T-helper 9 cell (primary cell): ENCODE measurements at places on chromosomes 2 and 18.

- no peak for DNase-seq
These were observed 15.8 kb upstream of the ATOH8 start for GRCh38 chr2:85737961-85738360.

DNA sequence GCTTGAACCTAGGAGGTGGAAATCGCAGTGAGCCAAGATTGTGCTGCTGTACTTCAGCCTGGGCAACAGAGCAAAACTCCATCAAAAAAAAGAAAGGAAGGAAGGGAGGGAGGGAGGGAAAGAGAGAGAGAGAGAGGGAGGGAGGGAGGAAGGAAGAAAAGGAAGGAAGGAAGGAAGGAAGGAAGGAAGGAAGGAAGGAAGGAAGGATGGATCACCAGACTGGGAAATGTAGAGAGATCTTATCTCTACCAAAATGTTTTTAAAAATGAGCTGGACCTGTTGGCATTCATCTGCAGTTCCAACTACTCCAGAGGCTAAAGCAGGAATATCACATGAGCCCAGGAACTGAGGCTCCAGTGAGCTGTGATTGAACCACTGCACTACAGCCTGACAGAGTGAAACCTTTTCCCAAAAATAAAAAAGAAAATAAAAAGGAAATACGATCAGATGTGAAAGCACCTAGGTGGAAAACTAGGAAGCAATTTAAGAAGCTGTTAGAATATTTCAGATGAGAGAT is 239.4 kb downstream of the CDH7 start:
- DNase-seq, result no peak

GRCh38 chr18:22974001-22974400 is 40.9 kb downstream of the RBBP8 start:
- no peak for DNase-seq

- DNase-seq, result no peak
These were observed 71.3 kb upstream of the PID1 start for GRCh38 chr2:229342376-229342775.

DNA sequence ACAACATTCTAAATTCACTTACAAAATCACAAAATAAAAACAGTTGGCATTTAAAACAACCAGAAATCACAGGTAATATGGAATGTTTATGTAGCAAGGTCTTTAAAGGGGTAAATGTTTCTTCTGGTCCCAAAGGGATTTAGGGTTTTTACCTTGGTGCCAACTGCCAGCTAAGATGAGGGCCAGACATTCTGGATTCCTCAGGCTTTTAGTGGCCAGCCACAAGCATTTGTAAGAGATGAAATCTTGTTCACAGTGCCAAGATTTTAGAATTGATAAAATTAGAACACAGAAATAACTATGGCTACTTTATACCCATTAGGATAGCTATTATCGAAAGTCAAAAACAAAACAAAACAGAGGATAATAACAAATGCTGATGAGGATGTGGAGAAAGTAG is 60.4 kb upstream of the CDKL4 start:
- DNase-seq, result no peak

DNA sequence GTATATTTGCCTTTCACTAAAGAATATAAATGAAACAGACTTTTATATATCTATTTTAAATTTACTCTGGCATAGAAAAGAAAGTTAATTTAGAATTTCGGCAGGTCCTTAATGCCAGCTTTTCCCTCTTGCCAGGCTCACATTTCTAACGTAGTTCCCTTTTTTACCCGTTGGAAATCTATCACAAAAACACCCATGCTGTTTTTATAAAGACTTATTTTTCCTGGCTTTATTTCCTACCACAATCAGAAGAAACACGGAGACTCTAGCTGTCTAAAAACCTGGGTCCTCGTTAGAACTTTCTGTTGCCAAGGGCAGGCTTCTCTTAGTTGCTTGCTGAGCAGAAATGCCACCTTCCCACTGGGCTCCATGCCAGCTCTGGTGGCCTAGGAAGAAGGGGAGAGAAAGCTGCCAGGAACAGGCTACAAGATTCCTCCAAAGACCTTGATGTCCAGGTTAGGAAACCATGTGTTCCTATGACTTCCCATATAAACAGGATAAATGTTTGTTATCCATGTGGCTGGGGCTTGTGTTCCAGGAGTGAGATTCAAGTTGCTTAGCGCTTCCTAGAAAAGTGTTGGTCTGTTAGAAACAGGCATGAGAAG is 17.8 kb upstream of the TMEM18 start:
- DNase-seq, result no peak

- DNase-seq, result no peak
These were observed 60.4 kb downstream of the DYSF start for GRCh38 chr2:71513721-71514120.

GRCh38 chr2:26986576-26986975 is 16.1 kb downstream of the MAPRE3 start:
- DNase-seq, result no peak

GRCh38 chr2:20661421-20662307 is 5.3 kb upstream of the GDF7 start:
- peak; percentile 49 for DNase-seq

DNA sequence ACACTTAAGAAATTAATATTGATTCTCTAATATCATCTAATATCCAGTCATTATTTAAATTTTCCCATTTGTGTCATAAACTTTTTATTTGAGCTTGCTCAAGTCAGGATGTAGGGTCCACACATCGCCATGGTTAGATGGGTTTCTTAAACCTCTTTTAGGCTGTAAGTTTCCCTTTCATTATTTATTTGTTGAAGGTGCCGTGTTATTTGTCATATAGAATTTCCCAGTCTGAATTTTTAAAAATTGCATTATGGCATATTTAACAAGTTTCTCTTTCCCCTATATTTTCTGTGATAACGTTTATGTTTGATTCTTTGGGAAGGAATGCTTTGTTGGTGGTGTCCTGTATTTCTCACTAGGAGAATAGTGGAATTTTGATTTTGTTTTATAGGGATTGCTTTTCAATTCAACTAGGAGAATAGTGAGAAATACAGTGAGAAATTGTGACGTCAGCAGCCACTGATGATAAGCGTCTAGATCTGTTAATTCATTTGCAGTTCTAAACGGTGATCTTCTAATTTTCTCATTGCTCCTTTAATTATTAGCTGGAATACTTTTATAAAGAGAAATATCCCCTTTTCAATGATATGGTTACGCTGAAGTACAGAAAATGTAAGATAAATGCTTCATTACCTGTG is 44.6 kb upstream of the AAK1 start:
- DNase-seq, result no peak

GRCh38 chr2:143759455-143759854 is 630.2 kb downstream of the ARHGAP15 start:
- DNase-seq, result no peak

DNA sequence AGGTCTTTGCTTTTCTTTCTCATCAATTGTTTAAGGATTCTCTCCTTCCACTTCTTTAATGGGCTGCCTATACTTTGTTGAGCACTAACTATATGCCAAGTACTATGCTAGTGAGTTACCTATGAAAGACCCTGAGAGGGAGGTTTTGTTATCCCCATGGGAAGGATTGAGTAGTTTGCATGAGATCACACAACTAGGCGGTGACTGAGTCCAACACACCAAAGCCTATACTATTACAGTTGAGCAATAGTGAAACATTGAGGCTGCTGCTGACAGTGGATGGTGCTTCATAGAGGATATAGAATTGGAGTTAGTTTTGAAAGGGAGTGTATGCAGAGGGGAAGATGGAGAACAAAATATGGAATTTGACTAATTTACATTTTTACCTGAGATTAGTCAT is 15.8 kb downstream of the NABP1 start:
- no peak for DNase-seq

- DNase-seq, result no peak
These were observed 59.1 kb downstream of the TNS1 start for GRCh38 chr2:217943446-217944321.

GRCh38 chr18:23884681-23885375 is 129.7 kb upstream of the TTC39C start:
- DNase-seq, result no peak

GRCh38 chr18:55248495-55248894 is 289.2 kb upstream of the CCDC68 start:
- no peak for DNase-seq

DNA sequence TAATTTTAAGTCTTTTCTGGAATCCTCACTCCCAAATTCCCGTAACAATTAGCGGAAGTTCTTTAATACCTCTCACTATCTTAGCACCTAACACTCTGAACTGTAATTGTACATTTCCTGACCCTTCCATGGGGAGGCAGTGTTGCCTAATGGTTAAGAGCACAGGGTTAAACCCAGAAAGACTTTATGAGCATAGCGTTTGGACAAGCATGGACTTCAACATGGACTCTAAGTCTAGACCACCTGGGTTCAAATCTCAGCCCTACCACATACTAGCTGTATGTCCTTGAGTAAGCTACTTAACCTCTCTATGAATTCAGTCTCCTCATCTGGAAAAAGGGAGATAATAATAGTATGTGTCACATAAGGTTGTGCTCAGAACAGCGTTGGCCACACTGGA is 13.0 kb downstream of the ANTXR1 start:
- no peak for DNase-seq

DNA sequence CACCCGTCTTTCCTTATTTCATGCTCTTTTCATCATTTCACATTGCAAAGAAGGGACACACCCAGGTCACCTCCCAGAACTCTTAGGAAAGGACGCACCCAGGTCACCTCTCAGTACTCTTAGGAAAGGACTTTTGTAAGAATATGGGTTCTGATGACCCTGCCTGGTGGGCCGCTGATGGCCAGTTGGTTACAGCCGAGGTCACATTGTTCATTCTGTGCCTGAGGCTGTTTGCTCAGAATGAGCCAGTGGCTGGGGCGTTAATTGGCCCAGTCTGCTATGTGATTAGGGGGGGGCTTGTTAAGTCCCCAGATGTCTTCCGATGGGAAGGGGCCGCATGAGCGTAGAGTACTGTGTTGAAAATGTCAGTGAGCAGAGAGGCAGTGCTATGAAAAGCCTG is 9.4 kb downstream of the MLPH start:
- no peak for DNase-seq

GRCh38 chr18:55310044-55310676 is 277.8 kb downstream of the TCF4 start:
- DNase-seq, result no peak

DNA sequence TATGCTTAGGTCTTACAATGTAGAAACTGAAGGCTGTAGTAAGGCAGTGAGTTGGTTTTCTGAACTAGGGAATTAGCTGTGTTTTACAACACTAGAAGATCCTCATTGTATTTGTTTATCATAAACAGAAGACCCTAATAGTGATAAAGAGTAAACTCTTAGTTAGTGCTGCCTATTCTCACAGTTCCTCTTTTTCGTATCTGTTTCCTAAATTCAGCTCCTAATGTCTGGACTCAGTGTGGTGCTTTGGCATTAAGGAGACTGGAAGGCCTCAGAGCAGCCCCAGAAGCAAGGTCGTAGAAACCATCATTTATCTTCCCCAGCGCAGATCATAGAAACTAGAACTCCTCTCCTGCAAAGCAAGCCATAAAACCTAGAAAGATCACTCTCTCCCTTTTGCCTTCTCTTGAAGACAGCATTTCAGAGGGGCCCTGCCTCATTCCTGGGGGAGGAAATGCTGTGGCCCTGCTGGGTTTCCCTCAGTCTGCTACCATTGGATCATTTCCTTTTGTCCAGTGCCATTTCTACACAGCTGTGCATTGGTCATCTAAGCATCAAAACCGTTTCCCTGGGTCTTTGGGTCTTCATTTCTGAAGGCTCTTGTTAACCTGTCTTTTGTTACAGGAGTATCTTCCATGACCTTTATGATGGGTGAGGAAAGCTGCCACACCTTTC is 4.7 kb downstream of the ACP1 start:
- no peak for DNase-seq

GRCh38 chr2:64212801-64213321 is 68.6 kb upstream of the PELI1 start:
- DNase-seq, result no peak

DNA sequence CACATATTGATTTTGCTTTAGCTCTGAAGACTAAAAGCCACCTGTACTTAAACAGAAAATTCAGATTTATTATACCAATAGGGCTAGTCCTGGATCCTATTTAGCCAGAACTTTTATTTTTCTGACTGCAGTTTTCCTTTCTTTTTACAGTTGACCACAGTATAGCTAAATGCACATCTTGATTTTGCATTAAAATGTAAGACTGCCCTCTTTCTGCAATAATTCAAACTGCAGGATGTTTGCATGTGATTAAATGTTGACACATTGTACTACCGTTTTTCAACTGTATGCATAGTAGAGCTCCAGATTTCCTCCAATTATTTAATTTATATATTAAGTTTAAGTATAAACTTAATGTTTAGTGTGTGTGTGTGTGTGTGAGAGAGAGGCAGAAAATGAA is 1262.9 kb downstream of the SUCLG1 start:
- no peak for DNase-seq

DNA sequence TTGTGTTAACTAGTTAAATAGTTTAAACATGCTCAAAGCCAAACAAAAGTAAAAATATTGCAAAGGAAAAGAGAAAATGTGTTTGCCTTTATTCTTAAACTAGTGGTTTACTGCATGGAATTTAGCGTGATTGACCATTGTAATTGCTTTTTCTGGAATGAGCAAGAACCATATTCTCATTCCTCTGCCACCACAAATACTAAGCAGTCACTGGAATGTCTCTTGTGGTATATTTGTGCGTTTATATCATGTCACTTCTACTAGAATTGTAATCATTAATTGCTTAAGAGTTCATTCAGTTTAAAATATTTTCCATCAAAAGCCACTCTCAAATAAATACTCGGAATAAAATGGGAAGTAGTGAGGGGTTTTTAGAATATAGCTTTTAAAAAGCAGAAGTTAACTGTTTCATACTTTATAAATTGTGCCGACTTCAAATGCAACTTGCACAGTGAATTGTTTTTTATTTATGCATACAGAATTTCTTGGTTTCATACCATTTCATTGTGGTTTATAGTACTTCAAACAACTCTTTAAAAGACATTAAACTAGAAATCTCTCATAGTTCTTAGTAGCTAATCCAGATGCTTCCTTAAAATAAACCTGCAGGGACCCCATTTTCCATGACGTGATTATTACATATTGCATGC is 288.1 kb downstream of the EPHA4 start:
- DNase-seq, result no peak

GRCh38 chr18:45834306-45834705 is 8.8 kb downstream of the SIGLEC15 start:
- no peak for DNase-seq

- no peak for DNase-seq
These were observed 22.6 kb downstream of the ADD2 start for GRCh38 chr2:70745276-70745825.

- DNase-seq, result no peak
These were observed 265.9 kb downstream of the NRXN1 start for GRCh38 chr2:50766058-50766457.
